ENCODE measurements at places on chromosomes 3 and 15.

DNA sequence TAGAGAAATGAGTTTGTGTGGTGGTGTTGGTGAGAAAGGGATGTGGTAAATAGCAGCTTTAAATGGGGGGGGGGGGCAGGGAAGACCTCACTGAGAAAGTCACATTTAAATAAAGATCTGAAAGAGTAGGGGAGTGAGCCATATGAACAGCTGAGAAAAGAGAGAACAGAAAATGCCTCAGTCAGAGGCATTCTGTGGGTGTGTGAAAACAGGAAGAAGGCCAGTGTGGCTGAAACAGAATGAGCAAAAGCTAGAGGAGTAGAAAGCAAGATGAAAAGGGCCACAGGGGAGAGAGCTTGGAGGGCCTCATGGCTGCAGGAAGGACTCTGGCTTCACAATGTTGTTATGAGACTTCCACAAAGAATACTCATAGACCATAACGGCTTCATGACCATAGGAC lies 783.3 kb downstream of the ZPLD1 start:
- no peak for DNase-seq

- no peak for DNase-seq
Observed at GRCh38 chr3:123657568-123657967, 72.7 kb upstream of the HACD2 start.

GRCh38 chr3:122104515-122105194 lies 49.5 kb downstream of the CD86 start:
- DNase-seq = no peak

DNA sequence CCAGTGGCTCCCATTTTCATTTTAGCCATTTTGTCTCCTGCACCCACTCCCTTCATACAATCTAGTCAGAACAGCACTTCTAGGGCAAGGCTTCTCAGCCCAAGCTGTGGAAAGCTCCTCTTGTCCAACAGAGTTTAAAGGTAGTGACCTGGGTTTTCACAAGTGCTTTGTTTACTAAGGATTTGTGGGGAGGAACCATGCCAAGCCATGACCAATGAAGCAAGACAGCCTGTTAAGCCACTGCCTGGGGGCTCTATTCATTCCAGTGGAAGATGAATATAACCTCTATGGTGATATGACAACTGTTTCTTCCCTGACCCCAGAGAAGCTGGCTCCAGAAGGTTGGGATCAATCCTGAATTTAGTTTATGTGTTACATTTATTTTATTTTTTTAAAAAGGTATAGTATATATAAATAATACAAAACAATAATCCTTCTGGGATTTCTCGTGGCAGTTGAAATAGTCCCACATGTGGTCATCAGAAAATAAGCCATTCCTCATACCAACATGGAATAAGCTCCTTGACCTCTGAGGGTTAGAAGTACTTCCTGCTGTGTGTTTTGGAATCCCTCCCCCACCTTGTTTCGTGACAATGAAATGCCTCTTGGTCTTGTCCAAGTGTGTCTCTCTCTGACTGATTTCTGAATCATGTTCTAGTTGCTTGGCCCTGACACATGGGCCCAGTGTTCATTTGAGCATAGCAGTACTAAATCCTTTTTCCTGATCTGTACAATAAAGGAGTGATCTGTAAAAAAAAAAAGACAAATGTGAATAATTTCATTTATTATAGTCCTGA lies 13.3 kb upstream of the THUMPD3 start:
- no peak for DNase-seq

- DNase-seq = no peak
Observed at GRCh38 chr3:168139947-168140346, 44.2 kb upstream of the GOLIM4 start.

GRCh38 chr15:52086011-52086786 lies 26.4 kb downstream of the BCL2L10 start:
- no peak for DNase-seq

DNA sequence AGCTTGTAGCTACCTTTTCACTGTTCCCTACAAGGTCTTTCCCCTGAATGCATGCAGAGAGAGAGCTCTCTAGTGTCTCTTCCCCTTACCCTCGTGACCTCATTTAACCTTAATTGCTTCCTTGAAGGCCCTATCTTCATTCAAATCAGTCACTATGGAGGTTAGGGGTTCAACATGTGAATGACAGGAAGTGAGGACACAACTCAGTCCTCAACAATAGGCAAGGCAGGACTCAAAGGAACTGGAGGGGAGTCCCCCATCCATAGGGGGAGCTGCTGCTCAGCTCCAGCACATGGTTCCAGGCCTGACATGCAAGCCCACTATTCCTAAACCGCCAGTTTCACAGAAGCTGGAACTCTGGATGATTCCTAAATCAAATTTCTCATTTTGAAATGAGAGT lies 33.8 kb upstream of the GYG1 start:
- DNase-seq = no peak

Data from CD4-positive, alpha-beta T cell treated with Interleukin-15 for 4 hours (primary cell).